ENCODE measurements at places on chromosomes 1 and 21.

GRCh38 chr1:169115891-169116585, 9.5 kb downstream of the ATP1B1 start:
- peak; percentile 90 for DNase-seq

DNA sequence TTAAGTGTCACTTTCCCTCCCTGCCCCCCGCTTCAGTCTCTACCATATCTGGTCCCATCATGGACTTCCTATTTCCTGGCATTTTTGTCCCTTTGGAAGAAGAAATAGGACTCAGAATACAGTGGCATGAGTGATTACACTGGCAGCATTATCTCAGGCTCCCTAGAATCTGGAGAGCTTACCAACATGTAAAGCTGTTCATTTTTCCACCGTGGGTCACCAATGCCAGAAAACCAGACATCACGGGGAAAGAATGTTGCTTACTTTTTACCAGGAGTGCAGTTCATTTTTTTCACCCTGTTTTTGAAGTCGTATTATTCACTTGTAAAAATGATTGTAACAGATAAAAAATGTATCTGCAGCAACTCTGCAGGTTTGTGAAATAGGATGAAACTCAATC, 44.8 kb downstream of the BACH1 start:
- no peak for DNase-seq

DNA sequence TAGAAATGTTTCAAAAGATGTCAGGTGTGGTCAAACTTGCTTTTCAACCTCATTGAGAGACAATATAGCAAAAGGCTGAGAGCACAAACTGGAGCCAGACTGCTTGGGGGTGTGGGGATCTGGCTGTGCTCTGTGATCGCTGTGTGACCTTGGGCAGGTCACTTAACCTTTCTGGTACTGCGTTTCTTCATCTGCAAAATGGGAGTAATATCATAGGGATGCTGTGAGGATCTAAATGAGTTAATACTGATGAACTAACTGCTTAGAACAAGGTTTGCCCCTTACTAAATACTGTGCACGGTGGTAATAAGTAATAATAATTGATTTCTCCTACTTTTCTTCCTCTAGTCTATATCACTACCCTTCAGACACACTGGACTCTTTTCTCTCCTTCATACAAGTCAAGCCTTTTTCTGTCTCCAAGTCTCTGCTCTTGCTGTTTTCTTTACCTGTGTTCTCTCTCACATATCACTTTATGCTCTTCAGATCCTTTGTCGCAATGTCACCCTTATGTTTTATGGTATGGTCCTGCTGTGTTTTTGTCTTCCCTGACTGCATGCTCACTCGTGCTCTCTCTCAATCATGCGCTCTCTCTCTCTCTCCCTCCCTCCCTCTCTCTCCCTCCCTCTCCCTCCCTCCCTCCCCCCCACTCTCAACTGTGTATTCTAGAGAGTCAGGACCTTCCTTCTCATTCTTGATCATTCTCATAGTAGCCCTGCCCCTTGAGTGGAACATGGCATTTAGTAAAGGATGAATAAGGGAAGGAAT, 3.3 kb downstream of the MGST3 start:
- no peak for DNase-seq

- peak; percentile 29 for DNase-seq
These were observed 547 bp downstream of the PDPN start for GRCh38 chr1:13583966-13584791.

GRCh38 chr1:157829711-157830110, 9.8 kb upstream of the FCRL1 start:
- no peak for DNase-seq

GRCh38 chr1:247540581-247540980, 4.3 kb upstream of the OR2C3 start:
- no peak for DNase-seq

DNA sequence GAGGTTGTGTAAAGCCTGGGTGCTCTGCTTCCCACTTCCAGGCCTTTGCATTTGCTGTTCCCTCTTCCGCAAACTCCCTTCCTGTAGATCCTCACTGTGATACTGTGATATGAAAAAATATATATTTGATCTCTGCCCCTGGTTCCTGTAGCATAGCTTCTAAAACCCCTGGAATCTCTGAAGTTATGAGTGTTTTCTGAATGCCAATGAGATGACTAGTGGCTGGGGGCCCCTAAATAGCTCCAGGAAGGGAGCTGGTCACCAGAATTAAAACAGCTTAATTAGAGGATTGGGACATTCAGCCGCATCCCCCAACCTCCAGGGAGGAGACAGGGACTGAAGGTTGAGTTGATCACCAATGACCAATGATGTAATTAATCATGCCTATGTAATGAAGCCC, 21.9 kb downstream of the DUSP10 start:
- no peak for DNase-seq

DNA sequence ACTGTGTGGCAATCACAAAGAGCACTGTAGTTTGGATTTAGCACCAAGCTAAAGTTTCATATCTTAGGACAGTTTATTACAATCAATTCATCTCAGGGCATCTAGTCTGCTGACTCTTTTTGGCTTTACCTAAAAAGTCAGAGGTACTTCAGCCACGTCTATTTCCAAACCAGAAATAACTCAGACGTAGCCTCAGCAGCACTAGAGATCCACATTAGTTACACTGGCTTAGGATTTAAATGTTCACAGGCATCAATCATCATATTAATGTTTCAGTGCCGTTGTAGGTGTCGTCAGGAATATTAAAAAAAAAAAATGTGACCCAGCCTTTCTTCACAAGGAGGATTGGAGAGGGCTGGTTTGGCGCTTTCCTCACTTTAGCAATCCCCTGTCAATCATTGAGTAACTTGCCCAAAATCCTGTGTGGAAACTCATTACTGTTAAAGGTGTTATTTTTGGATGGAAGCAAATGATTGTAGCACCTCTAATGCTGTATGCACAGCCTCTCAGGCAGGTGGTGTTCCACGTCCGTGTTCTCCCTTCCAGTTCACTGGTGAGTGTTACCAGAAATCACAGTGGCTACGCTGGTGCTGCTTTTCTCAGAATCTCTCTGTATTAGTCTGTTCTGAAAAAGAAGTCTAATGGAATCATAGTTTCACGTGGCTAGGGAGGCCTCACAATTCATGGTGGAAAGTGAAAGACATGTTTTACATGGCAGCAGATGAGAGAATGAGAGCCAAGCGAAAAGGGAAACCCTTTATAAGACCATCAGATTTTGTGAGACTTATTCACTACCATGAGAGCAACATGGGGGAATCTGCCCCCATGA, 45.4 kb downstream of the NEK7 start:
- no peak for DNase-seq

GRCh38 chr1:46401964-46402626, 8.0 kb downstream of the FAAH start:
- DNase-seq: peak; percentile 95

GRCh38 chr1:108053270-108054013, 88.5 kb upstream of the VAV3 start:
- peak; percentile 51 for DNase-seq

- no peak for DNase-seq
These were observed 45.5 kb upstream of the CXADR start for GRCh38 chr21:17467392-17467791.

Data from mammary epithelial cell (primary cell).